Tongue (tissue), 3 donors: ENCODE measurements at places on chromosomes 2 and 18.

DNA sequence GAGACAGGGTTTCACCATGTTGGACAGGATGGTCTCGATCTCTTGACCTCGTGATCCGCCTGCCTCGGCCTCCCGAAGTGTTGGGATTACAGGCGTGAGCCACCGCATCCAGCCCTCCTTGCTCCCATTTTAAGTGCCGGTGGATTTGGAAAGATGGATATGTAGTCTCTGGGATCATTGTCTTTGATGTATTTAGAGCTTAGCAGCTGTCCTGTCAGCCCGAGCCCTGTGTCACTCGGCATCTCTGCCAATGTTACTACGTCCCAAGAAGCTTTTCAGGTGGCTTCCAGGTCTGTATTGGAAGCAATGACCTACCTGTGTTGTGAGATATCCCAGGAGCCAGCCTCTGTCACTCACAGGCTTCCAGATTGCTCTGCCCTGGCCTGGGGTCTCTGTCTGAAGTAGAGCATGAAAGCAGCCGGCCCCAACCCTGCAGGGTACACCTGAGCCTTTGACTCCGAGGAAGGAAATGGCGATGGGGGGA, 35.3 kb downstream of the MAP4K4 start:
- DNase-seq, result no peak

GRCh38 chr18:10297086-10297485, 157.3 kb upstream of the APCDD1 start:
- no peak for DNase-seq

GRCh38 chr18:22091341-22091740, 78.0 kb upstream of the GATA6 start:
- no peak for DNase-seq

GRCh38 chr2:134128746-134129145, 125.1 kb upstream of the MGAT5 start:
- no peak for DNase-seq

DNA sequence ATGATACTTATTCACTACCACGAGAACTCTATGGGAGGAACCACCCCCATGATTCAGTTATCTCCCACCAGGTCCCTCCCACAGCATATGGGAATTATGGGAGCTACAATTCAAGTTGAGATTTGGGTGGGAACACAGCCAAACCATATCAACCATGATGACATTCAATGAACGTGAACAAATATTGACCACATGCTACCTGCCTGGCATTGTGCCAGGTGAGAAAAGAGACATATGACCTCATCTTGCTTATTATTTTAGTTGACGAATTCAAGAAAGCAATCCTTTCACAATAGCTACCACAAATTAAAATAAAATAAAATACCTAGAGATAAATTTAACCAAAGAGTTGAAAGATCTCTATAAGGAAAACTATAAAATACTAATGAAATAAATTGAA, 286.5 kb upstream of the CRIM1 start:
- DNase-seq, result no peak

DNA sequence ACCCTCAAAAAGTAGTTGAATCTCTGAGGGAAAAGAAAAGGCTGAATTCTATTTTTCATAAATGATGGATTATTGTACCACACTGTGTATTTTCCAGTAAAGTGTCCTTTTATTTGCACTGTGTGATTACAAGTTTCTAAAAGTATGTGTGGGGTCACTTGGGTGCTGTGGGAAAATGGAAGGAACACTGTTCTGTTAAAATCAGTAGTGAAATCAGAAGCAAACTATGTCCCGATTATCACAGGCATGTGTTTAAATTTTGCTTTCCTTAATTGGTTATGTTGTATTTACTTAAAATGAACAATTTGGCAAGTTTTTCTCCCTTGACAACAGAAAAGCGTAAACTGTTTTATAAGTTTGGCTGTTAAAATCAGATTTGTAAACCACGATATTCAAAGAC, 353.1 kb downstream of the ARHGAP15 start:
- DNase-seq, result peak; percentile 58

- DNase-seq, result no peak
These were observed 39.4 kb downstream of the AAK1 start for GRCh38 chr2:69604026-69604678.

GRCh38 chr2:133885847-133886246, 317.6 kb upstream of the NCKAP5 start:
- DNase-seq, result no peak

DNA sequence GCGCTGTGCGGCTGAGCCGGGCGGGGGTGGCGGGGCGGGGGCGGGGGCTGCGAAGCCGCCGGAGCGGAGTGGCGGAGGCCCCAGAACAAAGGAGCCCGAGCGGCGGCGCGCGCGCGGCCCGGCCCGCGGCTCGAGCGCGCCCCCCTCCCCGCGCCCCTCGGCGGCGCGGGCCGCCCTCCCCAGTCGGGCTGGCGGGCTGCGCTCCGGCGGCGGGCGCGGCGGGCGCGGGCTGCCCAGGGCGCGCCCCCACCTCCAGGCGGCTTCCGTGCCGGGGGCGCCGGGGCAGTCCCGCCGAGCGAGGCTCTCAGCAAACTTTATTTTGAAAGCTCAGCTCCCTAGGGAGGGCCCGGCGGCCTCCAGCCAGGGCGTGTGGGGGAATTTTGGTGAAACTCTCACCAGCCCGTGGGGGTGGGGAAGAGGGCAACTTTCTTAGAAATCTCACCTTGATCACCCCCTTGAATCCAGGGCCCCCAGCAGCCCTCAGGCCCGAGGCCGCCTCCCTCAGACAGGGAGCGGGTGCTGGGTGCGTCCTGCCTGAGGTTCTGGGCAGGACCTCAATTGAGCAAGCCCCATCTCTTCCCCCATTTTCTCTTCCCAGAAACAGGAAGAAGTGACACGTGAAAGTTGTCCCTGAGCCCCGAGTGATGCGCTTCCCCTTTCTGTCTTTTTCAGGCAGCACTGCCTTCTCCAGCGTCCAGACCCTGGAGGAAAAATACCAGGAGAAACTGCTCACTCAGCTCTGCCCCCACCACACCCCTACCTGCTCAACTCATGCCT, 786 bp downstream of the TET3 start:
- no peak for DNase-seq

- DNase-seq, result peak; percentile 54
These were observed 110.7 kb downstream of the TMX3 start for GRCh38 chr18:68604256-68604655.

GRCh38 chr2:176744146-176744545, 468.4 kb upstream of the HNRNPA3 start:
- DNase-seq, result no peak

GRCh38 chr2:18721038-18721922, 131.9 kb upstream of the NT5C1B start:
- DNase-seq, result peak; percentile 20

DNA sequence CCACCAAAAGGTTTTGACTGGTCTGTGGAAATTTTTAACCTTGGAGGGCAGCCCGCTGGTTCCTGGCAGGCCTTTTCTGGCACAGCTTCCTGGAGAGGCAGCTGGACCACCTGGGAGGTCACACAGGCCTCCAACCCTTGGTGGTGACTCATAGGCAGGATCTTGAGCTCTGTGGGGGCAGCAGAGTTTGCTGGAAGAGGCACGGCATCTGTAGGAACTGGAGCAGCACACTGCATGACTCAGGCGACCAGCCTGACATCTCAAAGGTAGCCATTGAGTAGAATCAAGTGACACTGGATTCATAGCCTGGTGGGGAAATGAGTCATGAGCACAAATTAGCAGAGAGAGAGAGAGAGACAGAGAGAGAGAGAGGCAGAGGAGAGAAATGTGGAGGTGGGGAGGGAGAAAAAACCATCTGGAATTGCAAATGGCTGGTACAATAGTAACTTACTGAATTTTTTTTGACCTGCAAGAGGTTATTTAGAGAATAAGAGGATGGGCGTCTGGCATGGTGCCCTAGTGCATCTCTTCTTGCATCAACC, 57.4 kb downstream of the TRPM8 start:
- no peak for DNase-seq

DNA sequence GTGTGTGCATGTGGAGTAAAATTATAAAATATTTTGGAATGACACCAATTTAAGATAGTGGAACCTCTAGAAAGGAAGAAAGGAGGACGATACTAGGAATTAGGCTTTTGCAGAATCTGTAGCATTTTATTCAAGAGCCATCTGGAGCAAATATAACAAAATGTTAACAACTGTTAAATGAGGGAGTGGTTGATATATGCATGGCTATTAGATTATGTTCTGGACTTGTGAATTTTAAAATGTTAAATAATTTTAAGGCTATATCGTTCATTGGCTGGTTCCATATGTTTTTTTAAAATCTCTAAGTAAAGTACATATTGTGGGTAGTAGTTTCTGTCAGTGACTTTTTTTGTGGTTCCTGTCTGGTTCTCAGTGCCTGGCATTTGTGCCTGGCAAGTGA, 123.2 kb downstream of the PKP4 start:
- no peak for DNase-seq

- DNase-seq, result peak; percentile 27
These were observed 54.9 kb downstream of the R3HDM1 start for GRCh38 chr2:135586148-135586547.

DNA sequence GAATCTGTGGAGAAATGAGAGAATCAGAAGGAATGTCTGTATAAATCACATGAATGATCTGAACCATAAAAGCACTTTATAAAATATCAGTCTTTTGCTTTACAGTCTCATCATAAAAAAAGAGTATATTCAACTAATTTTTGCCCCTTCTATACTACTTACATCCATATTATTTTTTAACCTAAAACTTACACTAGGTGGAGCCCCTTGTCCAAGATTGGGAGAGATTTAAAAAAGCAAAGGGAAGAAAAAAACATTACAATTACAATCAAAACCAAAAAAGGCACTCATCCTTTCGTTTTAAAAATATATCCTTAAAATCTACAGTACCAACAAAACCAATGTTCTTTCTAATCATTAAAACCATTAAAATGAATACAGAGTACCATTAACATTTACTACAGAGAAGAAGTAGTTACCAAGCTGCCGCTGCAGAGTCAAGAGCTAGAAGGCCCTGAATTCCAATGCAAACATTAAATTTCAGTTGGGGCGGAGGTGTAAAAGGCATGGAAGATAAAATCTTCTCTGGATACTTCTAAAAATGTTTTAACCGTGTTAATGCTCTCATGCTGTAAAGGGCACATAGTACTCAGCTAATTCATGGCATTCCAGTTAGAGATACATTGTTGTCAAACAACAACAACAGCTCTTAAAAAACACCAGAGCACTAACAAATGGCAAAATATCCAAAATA, 56.7 kb upstream of the EPB41L3 start:
- peak; percentile 66 for DNase-seq

- DNase-seq, result no peak
These were observed 3.2 kb downstream of the NOTO start for GRCh38 chr2:73205611-73206010.

GRCh38 chr2:85712336-85712735, 18.2 kb downstream of the GNLY start:
- DNase-seq, result no peak

DNA sequence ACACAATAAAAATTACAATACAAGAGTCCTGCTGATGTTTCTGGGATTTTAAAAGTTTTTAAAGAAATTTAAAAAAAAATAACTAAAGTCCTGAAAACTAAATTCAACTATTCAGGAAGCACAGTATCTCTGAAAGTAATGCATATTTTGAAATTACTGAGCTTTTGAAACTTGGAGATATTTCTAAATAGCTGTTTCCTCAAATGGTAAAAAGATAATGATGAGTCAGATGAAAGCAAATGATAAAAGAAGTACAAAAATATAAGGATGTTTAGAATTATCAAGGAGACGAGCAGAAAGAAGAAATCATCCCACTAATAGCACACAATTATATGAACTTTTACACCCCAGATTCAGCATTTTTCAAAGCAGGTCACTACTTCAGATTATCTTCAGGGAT, 90.2 kb upstream of the SLC25A52 start:
- DNase-seq, result no peak

DNA sequence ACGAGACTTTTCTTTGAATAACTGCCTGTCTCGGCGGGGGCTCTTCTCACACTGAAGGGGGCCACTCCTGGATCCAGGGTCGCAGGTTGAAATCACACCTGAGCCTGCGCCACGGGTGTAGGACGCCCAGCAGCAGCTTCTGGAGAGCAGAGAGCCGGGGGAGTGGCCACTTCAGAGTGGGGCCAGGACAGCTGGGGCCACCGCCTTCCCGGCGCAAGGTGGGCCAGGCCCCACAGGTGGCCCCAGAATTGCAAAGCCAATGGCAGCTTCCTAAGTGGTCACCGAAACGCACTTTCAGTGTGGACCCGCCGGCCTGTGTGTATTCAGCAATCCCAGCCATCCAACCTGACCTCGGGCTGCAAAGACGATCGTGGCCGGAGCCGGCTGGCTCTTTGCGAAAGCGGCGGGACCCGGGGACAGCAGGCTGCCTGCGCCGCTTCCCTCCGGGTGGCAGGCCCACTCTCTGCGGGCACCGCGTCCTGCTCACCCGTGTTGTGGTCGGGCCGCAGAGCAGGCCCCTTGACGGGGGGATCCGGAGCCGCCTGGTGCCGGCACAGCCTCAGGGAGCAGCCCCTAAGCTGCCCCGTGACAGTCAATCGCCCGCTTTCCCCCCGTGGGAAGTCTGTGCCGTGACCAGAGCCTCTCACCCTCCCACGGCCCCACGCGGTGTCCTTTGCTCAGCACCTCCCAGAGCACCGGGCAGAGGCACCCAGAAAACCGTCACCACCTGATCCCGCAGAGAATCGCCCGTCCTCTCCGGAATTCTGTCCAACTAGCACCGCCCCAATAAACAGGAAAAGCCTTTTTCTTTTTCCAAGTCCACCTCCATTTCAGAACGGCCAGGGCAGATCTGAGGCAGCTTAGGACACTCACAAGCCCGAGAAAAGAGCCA, 144.7 kb downstream of the ZNF516 start:
- DNase-seq, result no peak

GRCh38 chr2:133718688-133719201, 150.5 kb upstream of the NCKAP5 start:
- peak; percentile 33 for DNase-seq

- DNase-seq, result no peak
These were observed 30.1 kb downstream of the SPRED2 start for GRCh38 chr2:65402323-65402722.

- no peak for DNase-seq
These were observed 82.5 kb downstream of the ZNF804A start for GRCh38 chr2:184680825-184681224.

- DNase-seq, result no peak
These were observed 13.3 kb downstream of the LIMS2 start for GRCh38 chr2:127661949-127662510.

DNA sequence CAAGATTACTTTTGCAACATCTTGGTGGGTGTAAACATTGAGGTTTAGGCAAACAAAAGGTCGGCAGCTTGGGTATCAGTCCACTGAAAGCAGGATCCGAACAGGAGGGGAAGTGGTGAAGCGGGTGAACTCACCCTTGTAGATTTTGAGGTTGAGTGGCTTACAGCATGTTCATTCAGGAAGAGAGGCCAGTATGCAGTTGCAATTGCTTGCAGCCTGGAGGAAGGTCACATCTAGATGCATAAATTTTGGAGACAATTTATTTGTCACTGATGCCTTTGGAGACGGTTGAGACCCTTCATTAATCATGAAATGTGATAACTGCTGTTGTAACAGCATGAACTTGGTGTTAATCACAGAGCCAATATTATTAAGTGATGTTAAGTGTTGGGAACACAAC, 131.1 kb downstream of the LTBP1 start:
- DNase-seq, result no peak
